Activated CD8-positive, alpha-beta memory T cell treated with anti-CD3 and anti-CD28 coated beads for 1 hour (primary cell): ENCODE measurements at places on chromosomes 5 and 9.

DNA sequence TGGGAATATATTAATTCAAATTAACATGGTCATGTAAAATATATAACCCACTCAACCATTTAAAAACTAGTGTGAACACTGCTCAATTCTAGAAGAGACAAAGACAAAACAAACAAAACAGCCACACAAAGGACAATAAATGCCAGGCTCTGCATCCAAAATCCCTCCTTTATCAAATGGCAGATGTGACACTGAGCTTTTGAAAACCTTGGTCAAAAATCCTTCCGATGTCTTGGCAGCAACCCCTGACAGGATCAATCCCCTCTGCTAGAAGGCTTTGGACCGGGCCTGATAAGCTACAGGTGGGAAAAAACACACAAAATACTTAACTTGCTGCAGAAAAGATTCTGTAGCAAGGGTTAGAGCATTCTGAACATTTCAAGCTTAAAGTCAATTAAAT is 61.5 kb downstream of the ZFR start:
- no peak for DNase-seq

GRCh38 chr5:32713770-32714381 is 2.8 kb downstream of the NPR3 start:
- no peak for DNase-seq

- no peak for DNase-seq
Measured at GRCh38 chr9:117706421-117707116, 2.4 kb downstream of the TLR4 start.

- DNase-seq = no peak
Measured at GRCh38 chr9:114908104-114908622, 22.2 kb downstream of the TNFSF8 start.

GRCh38 chr5:18101532-18101931 is 467.3 kb downstream of the TAF11L14 start:
- DNase-seq = no peak

GRCh38 chr5:138752951-138753793 is at the start of gene CTNNA1:
Gene CTNNA1, plus strand, starts transcription at chr5:138753425. Its CDS starts 28,500 bp downstream, at chr5:138781925.
- peak; percentile 10 for DNase-seq
